Keratinocyte (primary cell): ENCODE measurements at places on chromosomes 1 and 21. TPM values are rescaled to one million over a fixed set of nuclear protein-coding genes. Genes with fewer than 3 reads are reported as not detected.
A peak's percentile ranks its signal among the peaks of the same experiment; 100 is the strongest.

GRCh38 chr1:55714230-55714629 is 499.1 kb upstream of the USP24 start:
- no peak overlapping the region for H3K4me3 ChIP-seq
- no peak for DNase-seq
- H3K4me1 ChIP-seq: no peaks in the 10 kb centered on the region

Gene FMOD
- 0.39 to 0.47 TPM (median 0.44 TPM) in 3 replicates for polyA plus RNA-seq

Gene HES2
- 30.1 to 51.6 TPM (median 33.9 TPM) in 3 replicates for polyA plus RNA-seq

GRCh38 chr1:8427493-8427892 is 109.6 kb downstream of the SLC45A1 start:
- H3K27me3 ChIP-seq: no peaks in the 10 kb centered on the region
- no peak overlapping the region for H3K27ac ChIP-seq
- DNase-seq: no peak
- no peaks in the 10 kb centered on the region for H3K36me3 ChIP-seq
- H3K4me3 ChIP-seq: no peak overlapping the region

- H3K27ac ChIP-seq: no peak overlapping the region
- H3K27me3 ChIP-seq: no peaks in the 10 kb centered on the region
- DNase-seq: no peak
- no peaks in the 10 kb centered on the region for H3K36me3 ChIP-seq
- no peak overlapping the region for H3K4me3 ChIP-seq
- H3K4me1 ChIP-seq: peaks cover 25% of the 10 kb centered on the region
These were observed 9.4 kb upstream of the TARBP1 start for GRCh38 chr1:234488054-234489006.

Gene SDHC
- polyA plus RNA-seq: 362 to 518 TPM (median 401 TPM) in 3 replicates

- peaks cover 4% of the 10 kb centered on the region for H3K36me3 ChIP-seq
- DNase-seq: no peak
- no peak overlapping the region for H3K27ac ChIP-seq
- H3K4me3 ChIP-seq: no peak overlapping the region
These were observed 23.6 kb downstream of the SLC37A1 start for GRCh38 chr21:42537106-42537742.

Gene GJA8
- not detected in 3 replicates for polyA plus RNA-seq

- H3K36me3 ChIP-seq: no peaks in the 10 kb centered on the region
- H3K4me3 ChIP-seq: no peak overlapping the region
- no peaks in the 10 kb centered on the region for H3K27me3 ChIP-seq
- H3K27ac ChIP-seq: no peak overlapping the region
- DNase-seq: no peak
These were observed 24.1 kb downstream of the HHIPL2 start for GRCh38 chr1:222523852-222524251.

Gene LCE1D
- polyA plus RNA-seq: 0.33 TPM in 1 of 3 replicates, not detected in the others

GRCh38 chr1:182308826-182309225 is 82.8 kb downstream of the GLUL start:
- DNase-seq: no peak
- no peaks in the 10 kb centered on the region for H3K4me1 ChIP-seq
- H3K36me3 ChIP-seq: no peaks in the 10 kb centered on the region
- no peaks in the 10 kb centered on the region for H3K27me3 ChIP-seq
- no peak overlapping the region for H3K27ac ChIP-seq

- no peak overlapping the region for H3K4me3 ChIP-seq
- H3K4me1 ChIP-seq: no peaks in the 10 kb centered on the region
- no peak overlapping the region for H3K27ac ChIP-seq
- no peak for DNase-seq
- no peaks in the 10 kb centered on the region for H3K36me3 ChIP-seq
These were observed 208.2 kb upstream of the KIAA0040 start for GRCh38 chr1:175400766-175401165.

- H3K36me3 ChIP-seq: peaks cover 1% of the 10 kb centered on the region
- no peaks in the 10 kb centered on the region for H3K4me1 ChIP-seq
- no peaks in the 10 kb centered on the region for H3K27me3 ChIP-seq
- no peak overlapping the region for H3K4me3 ChIP-seq
These were observed 58.2 kb upstream of the GPR88 start for GRCh38 chr1:100479620-100480338.

DNA sequence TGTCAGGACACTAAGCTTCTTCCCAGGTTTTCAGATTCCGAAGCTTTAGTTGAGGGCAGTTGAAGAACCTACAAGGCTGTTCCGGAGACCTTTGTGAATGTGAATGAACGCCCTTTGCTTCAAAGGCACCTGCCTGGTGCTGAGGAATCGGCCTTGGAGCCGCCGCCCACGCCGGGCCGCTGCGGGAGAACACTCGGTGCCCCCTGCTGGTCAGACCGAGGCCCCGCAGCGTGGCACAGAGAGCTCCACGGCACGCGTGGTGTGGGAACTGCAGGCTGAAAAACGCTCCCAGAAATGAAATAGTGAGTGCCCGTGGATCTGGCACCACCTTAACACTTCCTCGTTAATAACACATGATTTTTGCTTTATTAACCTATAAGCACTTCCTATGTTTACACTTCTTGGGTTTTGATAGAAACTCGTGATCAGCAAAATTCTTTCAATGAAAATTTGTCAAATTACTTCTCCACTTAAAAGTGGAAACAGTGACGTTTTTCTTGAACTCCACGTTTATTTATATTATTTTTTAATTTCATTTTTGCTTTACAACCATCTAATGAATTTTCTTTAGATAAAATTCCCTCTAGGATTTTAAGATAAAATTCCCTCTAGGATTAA is 460.6 kb downstream of the DSCAM start:
- no peak overlapping the region for H3K4me3 ChIP-seq
- no peaks in the 10 kb centered on the region for H3K27me3 ChIP-seq
- H3K36me3 ChIP-seq: no peaks in the 10 kb centered on the region
- no peak for DNase-seq

DNA sequence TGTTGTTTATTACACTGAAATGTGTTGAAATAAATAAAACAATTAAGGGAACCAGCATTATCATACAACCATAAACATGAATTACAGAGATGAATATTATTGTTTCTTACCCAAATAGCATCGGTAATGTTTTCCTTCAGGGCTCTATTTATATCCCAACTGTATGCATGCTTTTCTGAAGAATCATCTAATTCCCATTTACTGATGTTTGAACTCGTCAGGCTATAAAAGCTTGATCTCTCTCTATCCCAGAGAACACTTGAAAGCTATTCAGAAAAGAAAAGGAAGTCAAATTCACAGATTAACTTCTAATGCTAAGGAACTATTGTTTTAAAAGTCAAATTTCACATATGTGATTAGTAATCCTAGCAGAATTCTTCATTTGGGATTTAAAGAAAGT is 12.4 kb downstream of the NUP133 start:
- DNase-seq: no peak
- no peaks in the 10 kb centered on the region for H3K4me1 ChIP-seq

DNA sequence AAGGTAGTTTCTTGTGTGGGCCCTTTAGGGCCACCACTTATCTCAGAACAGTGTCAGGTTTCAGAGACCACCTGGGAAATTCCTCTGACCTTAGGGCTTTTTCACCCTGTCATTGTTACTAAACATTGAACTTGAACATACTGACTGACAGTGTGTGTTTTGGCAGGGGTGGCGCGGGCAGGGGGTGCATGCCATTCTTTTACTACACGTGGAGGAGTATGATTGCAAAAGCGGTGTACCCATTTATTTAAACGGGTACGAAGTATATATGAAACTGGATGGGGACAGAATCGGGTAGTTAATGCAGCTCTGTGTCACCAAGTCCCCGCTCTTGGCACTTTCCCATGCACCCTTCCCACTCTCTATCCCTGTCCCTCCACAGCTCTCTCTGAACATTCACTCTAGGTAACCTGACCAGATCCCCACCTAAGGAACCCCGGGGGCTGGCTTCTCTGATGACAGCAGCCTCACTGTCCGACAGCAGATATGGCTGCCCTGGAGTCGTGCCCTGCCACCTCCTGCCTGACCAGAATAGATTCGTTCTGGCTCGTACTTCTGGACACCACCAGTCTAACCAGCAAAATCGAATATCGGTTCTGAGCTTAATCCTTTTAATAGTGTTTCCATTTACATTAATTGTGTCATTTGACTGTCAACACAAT is 51.3 kb downstream of the NFASC start:
- H3K4me3 ChIP-seq: no peak overlapping the region
- H3K27ac ChIP-seq: no peak overlapping the region
- H3K4me1 ChIP-seq: peaks cover 4% of the 10 kb centered on the region
- H3K36me3 ChIP-seq: no peaks in the 10 kb centered on the region

Gene OR2T12
- polyA plus RNA-seq: not detected in 3 replicates

GRCh38 chr1:151165281-151165737 is 393 bp downstream of the LYSMD1 start:
- H3K4me3 ChIP-seq: peak overlapping the region; percentile 94
- no peaks in the 10 kb centered on the region for H3K27me3 ChIP-seq
- H3K27ac ChIP-seq: peak overlapping the region; percentile 55
- peaks cover 3% of the 10 kb centered on the region for H3K36me3 ChIP-seq

Gene CLDN8
- polyA plus RNA-seq: 0.07 to 0.18 TPM in 2 of 3 replicates, not detected in the other

DNA sequence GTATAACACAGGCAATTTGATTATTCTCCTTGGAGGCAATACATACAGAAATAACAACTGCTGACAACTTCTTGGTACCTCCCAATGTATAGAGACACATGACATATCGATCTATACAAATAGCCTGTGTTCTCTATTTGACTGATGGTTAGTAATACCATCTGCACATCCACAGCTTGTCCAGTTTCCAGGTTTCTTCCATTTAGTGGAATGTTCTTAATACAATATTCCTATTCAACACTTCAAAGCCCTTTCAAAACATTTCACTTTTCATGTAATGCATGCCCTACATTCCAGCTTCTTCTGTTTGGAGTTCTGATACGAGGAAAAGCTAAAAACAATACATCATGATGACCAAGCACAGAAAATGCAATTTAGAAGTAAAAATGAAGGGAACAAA is 37.0 kb upstream of the GORAB start:
- H3K4me1 ChIP-seq: no peaks in the 10 kb centered on the region
- no peak for DNase-seq
- no peak overlapping the region for H3K27ac ChIP-seq
- no peaks in the 10 kb centered on the region for H3K36me3 ChIP-seq

DNA sequence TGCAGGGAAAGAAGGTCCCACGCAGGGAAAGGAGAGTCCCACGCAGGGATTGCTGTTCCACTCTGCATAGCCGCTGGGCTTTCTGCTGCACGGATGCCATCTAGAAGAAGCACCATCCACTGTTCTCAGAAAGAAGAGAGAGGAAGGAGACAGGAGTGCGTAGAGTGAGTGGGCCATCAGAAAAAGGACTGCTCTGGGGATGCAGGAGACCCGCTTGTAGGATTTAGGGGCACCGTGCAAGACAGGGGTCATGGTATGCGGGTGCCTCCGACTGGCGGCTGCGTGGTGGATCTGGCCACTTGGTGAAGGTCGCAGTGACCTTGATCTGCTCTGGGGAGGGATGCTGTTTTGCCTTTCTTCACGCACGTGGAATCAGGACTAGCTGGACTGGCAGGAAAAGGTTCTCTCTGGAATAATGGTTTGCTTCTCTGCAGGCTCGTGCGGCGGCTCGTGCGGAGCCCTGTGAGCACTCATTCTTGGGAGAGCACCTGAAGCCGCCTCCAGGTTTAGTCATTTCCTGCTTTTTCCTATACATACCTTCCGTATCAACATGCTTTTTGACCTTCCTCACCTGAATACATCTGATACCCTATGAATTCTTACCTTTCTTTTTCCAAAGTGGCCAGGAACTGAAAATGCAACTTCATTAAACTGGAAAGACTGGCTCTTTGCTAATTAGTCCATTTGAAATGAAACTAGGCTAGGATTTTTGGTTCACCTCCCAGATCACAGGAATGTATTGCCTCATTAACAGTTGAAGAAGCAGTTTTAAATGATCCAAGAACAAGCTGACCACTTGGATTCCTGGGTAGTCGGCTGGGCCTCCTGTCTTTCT is 181.6 kb downstream of the KIF26B start:
- no peak overlapping the region for H3K4me3 ChIP-seq
- H3K36me3 ChIP-seq: no peaks in the 10 kb centered on the region
- peak; percentile 5 for DNase-seq
- H3K4me1 ChIP-seq: peaks cover 8% of the 10 kb centered on the region
- peak overlapping the region; percentile 31 for H3K27ac ChIP-seq

DNA sequence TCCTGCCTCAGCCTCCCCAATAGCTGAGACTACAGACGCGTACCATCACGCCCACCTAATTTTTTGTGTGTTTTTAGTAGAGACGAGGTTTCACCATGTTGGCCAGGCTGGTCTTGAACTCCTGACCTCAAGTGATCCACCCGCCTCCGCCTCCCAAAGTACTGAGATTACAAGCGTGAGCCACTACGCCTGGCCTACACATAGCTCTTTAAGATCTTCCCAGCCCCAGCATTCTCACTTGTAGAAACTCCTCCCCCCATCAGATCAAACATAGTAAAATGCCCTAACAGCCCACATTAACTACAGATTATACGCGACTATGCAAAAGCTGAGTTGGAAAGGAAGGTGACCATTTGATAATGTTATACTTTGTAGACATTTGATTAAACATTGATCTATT is 634.8 kb downstream of the MATN1 start:
- no peak for DNase-seq
- no peak overlapping the region for H3K4me3 ChIP-seq
- H3K27me3 ChIP-seq: peaks cover 3% of the 10 kb centered on the region
- H3K4me1 ChIP-seq: peaks cover 9% of the 10 kb centered on the region
- H3K27ac ChIP-seq: no peak overlapping the region

GRCh38 chr1:66274634-66275033 is 259.3 kb upstream of the SGIP1 start:
- H3K36me3 ChIP-seq: no peaks in the 10 kb centered on the region
- DNase-seq: no peak
- peaks cover 32% of the 10 kb centered on the region for H3K4me1 ChIP-seq
- H3K27me3 ChIP-seq: no peaks in the 10 kb centered on the region
- no peak overlapping the region for H3K4me3 ChIP-seq

DNA sequence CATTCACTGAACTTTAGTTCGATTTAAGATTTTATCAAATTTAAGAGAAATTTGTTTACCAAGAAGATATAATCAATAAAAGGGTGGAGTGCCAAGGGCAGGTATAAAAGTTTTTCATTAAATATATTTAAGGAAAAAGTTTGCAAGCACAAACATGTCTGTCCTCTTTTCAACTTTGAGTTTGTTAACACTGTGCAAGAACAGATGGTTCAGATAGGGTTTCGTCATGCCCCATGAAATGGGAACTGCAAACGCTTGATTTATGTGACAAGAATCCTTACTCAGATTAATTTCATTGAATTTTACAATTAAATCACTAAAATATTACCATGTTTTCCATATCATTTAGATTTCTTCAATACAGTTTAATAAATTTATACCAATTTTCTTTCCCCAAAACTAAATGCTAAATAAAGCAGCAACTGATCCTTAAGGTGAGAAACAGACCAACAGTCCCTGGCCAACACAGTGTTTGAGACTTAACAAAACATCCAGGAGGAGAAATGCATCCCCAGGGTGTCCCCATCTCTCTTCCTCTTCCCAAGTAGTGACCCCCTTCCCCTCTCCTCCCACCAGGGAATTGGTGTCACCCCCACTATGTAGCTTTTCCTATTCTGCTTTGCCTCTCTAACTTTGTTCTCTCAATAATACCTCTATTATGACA is 292.9 kb downstream of the LTN1 start:
- no peaks in the 10 kb centered on the region for H3K36me3 ChIP-seq
- H3K27me3 ChIP-seq: no peaks in the 10 kb centered on the region
- no peak for DNase-seq
- peaks cover 24% of the 10 kb centered on the region for H3K4me1 ChIP-seq
- no peak overlapping the region for H3K4me3 ChIP-seq

GRCh38 chr1:29531596-29531995 is 295.3 kb downstream of the PTPRU start:
- DNase-seq: no peak
- no peak overlapping the region for H3K4me3 ChIP-seq
- no peaks in the 10 kb centered on the region for H3K4me1 ChIP-seq
